ENCODE measurements at places on chromosomes 1 and 21. TPM values are rescaled to one million over a fixed set of nuclear protein-coding genes. Genes with fewer than 3 reads are reported as not detected.

The BCL2L15 gene
- 0.55 TPM for total RNA-seq

The OR10Z1 gene
- total RNA-seq, result not detected

The TYW3 gene
- total RNA-seq, result 23.4 TPM

DNA sequence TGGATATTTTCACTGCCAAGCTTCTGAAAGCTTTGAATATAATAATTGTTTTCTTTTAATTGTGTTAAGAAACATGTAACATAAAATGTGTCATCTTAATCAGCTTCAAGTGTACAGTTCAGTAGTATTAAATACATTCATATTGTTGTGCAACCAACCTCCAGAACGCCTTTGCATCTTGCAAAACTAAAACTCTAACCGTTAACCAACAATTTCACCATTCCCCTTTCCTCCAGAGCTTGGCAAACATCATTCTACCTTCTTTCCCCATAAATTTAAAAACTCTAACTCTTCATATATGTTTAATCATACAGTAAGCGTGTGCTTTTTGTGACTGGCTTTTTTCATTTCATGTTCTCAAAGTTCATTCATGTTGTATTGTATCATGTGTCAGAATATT lies 2.1 kb downstream of the MNDA start:
- DNase-seq, result no peak

DNA sequence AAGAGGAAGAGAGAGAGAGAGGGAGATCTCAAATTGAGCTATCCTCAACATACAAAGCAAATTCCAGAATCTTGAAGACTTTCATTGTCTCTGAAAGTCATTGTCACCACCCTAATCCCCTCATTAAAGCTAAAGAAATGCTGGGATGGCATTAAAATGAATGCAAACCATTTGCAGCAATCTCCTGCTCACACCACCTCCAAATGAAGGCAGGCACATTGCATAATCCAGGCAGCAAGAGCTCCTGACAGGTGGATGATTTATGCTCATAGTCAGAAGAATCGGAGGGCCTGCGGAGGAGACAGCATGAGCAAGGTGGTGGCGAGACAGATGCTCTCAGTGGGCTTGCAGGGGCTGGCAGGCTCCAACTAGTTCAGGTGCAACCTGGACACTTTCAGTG lies 90.2 kb downstream of the ESRRG start:
- DNase-seq, result no peak

GRCh38 chr1:169200319-169200718 lies 93.8 kb downstream of the ATP1B1 start:
- DNase-seq, result no peak

DNA sequence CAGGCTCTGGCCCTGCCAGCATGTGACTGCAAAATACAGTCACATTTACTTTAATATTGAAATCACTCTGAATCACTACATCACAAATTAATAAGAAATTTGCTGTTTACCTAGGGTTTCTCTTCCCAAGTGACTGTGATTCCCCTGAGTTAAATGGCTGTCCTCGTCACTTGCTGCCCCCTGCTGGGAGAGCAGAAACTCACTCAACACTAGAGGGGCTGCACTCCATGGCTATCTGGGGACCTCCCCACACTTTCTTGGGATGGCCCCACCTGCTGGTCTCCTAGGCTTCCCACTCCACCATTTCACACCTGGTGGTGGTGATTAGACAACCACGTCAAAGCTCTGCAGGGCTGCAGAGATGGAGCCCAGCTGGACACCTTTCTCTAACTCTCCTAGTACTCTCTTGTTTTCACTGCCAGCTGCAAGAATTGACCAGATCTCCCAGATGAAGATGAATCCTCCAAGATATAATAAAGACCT lies 63.4 kb downstream of the CD2 start:
- no peak for DNase-seq
